ENCODE measurements at places on chromosomes 6 and 20. TPM values are rescaled to one million over a fixed set of nuclear protein-coding genes. Genes with fewer than 3 reads are reported as not detected.

DNA sequence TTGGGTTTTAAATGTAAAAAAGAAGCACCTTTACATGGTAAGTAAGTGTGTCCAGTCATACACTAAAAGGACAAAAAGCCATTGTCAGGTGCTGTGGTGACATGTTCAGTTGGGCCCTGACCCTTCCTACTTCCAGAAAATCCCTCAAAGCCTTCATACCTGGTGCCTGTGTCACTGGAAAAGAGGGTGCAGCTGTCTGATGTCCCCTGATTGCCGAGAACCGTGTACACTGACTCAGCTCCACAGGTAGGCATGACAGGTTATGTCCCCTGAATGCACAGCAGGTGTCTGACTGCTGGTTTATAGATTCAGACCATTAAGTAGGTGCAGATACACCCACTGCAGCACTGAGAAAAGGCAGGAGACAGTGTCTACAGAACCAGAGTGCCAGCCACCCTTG, 99.1 kb downstream of the FOXC1 start:
- DNase-seq: no peak

- no peak for DNase-seq
Observed at GRCh38 chr6:39929039-39929732, 5.1 kb downstream of the MOCS1 start.

DNA sequence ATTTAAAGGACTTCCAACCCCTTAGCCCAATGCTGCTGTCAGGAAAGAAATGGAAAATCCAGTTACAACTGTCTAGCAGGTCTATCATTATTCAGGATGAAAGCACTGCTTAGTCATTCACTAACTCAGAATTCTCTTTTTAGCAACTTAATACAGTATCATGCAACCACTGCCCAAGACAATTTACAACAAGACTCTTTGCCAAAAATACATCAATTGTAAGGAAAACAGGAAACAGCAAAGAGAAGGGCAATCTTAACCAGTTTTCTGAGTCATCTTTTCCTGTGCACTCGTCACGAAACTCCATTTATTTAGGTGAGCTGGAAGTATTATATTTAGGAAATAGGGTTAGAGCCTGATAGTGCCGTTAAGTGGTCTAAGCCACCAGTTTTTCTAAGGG, 1197.7 kb upstream of the CITED2 start:
- DNase-seq: no peak

GRCh38 chr6:116349216-116349615, 21.5 kb upstream of the DSE start:
- DNase-seq: no peak

DNA sequence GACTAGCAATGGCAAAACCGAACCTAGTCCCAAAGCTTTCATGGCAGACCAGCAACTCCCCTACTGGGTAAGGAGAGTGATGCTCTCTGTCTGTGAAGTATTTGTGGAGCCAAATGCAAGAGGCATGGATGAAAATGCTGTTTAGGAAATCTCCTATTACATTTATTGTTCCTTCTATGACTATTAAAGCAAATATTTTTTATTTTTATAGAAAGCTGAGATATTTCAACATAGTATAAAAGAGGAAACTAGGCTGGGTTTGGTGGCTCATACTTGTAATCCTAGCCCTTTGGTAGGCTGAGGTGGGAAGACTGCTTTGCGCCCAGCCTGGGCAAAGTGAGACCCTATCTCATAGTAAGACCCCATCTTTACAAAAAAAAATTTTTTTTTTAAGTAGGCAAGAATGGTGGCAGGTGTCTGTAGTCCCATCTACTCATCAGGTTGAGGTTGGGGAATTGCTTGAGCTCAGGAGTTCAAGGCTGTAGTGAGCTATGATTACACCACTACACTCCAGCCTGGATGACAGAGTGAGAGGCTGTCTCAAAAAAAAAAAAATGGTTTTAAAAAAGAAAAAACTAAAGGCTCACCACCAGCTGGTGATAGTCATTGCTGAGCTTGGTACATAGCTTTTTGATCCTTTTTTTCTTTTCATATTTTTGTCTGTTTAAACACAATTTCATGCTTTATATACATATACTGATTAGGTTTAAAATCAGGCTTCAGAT, 11.3 kb downstream of the KDM1B start:
- no peak for DNase-seq

DNA sequence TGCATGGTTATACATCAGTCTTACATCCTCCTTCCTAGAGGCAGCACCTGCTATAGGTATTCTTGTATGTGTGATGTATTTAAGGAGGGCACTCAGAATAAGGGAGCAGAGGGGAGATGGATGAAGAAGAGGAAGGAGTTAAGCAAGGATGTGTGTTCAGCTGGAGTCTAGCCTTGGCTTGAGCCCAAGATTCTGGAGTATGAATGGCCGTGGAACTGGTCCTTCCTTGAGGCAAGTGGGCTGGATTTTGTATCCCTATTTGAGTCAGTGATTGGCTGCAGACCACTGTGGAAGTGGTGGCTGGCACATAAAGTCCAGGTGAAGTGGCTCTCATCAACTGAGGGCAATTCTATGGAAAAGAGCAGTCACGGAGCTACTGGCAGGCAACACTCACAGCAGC, 112.0 kb upstream of the RNF24 start:
- DNase-seq: no peak

DNA sequence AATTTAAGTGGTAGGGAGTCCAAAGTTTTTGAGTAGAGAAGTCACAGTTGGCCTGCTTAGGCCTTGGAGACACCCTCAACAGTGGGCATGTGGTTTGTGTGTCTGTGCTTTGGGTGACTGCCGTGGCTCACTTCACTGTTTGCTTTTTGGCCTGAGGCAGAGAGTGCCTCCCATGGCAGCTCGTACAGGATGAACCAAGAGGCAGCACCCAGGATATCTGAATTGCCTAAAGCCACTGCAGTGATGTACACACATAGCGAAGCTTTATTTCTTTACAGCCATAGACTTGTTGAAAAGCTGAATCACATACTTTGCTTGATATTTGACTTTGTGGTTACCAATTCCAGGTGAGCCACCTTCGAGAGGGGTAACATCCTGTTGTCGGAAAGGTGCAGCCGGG, 21.6 kb downstream of the RREB1 start:
- DNase-seq: no peak

DNA sequence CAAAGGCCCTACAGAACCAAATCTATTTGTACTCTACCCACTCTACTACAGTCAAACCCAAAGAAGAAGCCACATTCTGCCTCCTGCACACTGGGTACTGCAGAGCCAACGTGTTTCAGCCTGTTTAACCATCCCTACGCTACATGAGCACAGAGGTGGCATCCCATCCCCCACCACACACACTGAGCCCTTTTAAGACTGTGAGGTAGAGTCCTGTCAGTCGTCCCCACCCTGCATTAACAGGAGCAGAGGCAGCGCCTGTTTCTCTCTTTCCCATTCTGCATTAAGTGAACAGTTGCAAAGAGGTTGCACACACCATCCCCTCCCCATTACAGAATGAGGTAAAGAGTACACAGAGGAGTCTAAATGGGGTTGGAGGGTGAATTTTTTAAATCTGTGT, 5.2 kb upstream of the RSPH4A start:
- DNase-seq: no peak

- no peak for DNase-seq
Observed at GRCh38 chr6:155261111-155261900, 2.5 kb upstream of the CLDN20 start.

DNA sequence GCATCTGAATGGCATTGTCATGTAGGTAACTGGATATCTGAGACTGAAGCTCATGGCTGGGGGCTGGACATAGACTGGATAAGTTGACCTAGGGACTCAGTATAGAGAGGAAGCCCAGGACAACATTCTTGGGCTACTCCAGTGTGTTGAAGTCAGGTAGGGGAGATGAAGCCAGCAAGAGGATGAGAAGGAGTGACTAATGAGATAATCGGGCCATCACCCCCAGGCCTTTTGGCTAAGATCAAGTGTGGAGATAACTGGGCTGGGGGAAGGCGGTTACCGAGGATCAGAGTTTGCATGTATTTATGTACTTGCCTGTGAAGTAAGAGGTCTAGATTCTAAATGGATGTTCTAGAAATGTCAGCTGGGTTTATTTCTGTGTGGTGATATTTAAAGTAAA, 73.4 kb downstream of the ELOVL2 start:
- DNase-seq: no peak

GRCh38 chr20:32538526-32538939, 46.6 kb downstream of the NOL4L start:
- no peak for DNase-seq

- no peak for DNase-seq
Observed at GRCh38 chr6:11040134-11040533, 4.0 kb downstream of the ELOVL2 start.

ZCCHC3 gene
- 11.8 TPM for total RNA-seq

MRPS26 gene
- total RNA-seq: 55.6 TPM

NNAT gene
- total RNA-seq: 0.33 TPM

ZSWIM3 gene
- 2.0 TPM for total RNA-seq
